Cardiac muscle cell (in vitro differentiated cells and primary cell): ENCODE measurements at places on chromosomes 1 and 21. TPM values are rescaled to one million over a fixed set of nuclear protein-coding genes. Genes with fewer than 3 reads are reported as not detected.

The CRP gene
- total RNA-seq = not detected in 2 replicates

The CD1D gene
- 4.6 and 5.4 TPM in 2 replicates for total RNA-seq

The TMPRSS15 gene
- total RNA-seq = not detected in 2 replicates

The SIK1 gene
- 0.48 and 1.1 TPM in 2 replicates for total RNA-seq

The PARP1 gene
- 293 and 373 TPM in 2 replicates for total RNA-seq

GRCh38 chr21:42195378-42196031 lies 23.4 kb upstream of the ABCG1 start:
- DNase-seq = peak; percentile 90

DNA sequence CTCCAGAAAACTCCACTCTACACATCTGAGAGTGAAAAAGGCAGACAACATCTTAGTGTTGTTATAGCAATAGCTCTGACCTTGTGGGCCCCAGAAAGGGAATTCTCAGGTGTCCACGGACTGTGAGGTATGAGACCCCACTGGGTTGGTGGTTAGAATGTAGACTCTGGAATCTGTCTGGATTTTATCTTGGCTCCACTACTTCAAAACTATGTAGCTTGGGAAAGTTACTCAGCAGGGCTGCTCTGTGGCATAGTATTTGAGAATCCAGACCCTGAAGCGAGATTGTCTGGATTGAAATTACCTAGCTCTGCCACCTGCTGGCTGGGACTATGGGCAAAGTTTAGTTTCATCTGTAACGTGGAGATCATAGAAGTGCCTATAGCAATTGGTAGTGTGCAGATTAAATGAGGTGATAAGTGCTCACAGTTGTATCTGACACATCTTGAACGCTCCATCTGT lies 25.8 kb downstream of the PRDM2 start:
- DNase-seq = peak; percentile 45

DNA sequence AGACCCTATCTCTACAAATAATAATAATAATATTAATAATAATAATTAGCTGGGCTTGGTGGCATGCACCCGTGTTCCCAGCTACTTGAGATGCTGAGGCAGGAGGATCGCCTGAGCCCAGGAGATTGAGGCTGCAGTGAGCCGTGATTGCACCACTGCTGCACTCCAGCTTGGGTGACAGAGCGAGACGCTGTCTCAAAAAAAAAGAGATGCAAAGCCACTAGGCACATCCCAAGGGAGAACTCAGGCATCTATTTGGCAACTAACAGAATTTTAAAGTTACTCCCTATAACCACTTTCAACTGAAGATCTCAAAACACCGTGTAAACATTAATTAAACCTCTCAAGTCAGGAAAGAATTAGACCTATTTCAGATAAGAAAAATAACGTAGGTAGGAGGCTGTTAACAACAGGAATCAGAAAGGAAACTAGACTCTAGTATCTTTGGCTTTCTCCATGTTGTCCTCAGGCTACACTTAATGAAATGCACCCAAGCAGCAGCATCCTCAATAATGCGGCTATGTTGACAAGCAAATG lies 3.7 kb downstream of the RNF19B start:
- no peak for DNase-seq

DNA sequence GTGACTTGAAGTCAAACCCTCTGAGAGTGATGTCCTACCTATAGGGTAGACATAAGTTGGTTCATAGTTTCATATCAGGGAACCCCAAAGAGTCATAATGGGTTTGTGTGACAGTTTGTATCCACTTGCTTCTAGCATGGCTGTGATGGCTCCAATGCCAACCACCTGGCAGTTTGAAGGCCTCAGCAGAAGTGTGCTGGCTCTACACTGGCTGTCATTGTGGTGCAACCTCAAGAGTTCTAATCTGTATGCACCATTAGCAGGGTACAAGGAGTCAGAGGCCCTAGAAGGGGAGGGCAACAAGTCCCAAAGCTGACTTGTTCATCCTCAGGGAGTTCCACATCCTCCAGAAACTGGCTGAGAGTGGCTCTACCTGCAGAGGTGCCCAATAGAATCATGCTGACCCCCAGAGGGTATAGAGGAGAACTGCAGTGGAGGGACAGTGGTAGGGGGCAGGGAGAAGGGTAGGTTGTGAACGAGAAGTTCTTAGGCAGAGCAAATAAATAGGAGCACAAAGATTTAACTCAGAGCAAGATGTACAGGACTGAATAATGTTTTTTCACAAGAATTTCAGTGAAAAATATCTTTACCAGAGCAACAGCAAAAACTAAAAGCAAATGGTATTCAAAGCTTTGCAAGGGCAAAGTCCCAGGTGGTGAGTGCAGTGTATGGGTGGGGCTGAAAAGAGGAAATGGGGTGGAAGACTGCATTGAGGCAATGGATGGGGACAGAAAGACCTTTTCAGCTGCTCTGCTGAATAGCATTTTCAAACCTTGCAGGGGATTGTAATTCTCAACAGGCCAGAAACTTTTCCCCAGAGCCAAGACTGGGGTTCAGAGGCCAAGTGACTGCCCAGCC lies 3.2 kb downstream of the FCRL2 start:
- DNase-seq = peak; percentile 52

GRCh38 chr1:101522486-101522885 lies 285.7 kb downstream of the S1PR1 start:
- no peak for DNase-seq

GRCh38 chr1:163171826-163172225 lies 30.9 kb downstream of the RGS5 start:
- DNase-seq = no peak
